ENCODE measurements at places on chromosomes 1 and 21.

DNA sequence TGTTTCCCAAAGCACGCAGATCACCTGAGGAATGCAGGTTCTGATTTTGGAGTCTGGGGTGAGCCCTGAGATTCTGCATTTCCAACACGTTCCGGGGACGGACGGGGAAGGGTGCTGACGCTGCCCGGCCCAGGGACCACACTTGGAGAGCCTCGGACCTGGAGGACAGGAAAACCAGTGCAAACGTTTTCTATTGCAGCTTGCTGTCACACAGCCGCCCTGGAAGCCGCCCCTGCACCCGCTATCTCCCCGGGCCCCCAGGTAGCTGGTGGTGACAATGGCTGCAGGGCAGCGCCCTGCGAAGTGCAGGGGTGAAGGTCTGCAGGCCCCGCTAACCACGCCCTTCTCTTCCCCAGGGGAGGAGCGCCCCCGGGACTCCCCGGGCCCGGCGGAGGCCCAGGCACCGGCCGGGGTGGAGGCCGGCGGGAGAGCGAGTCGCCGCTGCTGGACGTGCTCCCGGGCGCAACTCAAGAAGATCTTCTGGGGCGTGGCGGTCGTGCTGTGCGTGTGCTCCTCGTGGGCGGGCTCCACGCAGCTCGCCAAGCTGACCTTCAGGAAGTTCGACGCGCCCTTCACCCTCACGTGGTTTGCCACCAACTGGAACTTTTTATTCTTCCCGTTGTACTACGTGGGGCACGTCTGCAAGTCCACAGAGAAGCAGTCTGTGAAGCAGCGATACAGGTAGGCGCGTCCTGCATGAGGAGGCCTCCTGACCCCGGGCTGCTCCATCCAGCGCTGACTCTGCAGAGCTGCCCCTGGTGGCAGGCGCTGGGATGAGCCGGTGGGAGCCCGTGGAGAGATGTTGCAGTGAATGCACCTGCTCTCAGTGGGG, 142.0 kb upstream of the COA6 start:
- no peak for DNase-seq

DNA sequence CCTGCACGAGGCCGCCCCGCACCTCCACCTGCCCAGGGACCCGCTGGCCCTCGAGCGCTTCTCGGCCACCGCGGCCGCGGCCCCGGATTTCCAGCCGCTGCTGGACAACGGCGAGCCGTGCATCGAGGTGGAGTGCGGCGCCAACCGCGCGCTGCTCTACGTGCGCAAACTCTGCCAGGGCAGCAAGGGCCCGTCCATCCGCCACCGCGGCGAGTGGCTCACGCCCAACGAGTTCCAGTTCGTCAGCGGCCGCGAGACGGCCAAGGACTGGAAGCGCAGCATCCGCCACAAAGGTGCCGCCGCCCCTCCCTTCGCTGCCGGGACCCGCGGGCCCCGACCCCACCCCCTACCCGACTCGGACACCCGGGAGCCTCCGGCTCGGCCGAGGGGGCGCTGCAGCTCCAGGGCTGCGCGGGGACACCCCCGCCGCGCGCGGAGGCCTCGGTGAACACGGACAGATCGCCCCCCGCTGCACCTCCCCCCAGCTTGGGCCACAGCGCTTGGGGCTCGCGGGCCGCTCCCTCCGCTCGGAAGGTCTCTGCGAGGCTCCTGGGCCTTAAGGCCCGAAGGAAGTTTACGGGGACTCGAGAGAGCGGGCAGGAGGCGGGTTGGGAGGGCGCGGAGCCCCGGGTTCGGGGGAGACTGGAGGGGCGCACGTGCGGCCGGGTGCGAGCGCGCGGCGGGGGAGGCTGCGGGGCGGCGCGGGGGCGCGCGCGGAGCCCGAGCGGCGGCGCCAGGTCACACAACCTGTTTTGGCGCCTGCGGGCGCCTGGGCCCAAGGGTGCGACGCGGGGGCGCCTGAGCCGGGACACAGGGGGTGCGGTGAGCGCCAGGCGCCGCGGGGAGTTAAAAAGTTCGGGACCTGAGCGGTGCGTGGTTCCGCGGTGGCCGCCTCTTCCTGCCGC, 1.2 kb downstream of the SAMD11 start:
- DNase-seq: no peak

- no peak for DNase-seq
Observed at GRCh38 chr1:223393275-223394214, at the start of gene CCDC185. Gene CCDC185 (plus strand): TSS chr1:223393415. CDS start chr1:223393476, 61 bp downstream.

DNA sequence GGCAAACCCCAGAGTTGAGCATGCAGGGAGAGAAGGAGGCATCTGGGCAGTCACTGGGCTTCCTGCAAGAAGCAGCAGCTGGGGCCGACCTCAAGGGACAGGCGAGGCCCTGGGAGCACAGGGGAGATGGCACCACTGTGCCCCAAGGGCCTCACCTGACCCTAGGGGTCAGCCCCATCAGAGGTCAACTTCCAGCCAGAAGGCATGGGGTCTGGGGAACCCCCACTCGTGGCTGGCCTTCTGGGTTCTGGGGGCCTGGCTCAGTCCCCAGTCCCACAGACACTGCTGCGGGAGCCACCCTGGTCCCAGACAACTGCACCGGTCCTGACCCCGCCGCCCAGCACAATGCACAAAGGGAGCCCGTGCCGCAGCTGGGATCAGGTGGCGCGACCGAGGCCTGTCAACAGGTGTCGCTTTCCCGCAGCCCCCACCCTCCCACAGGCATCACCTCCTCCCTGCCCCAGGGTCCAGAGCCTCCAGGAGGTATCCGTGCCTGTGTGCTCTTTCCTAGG, 6.2 kb downstream of the WNT9A start:
- DNase-seq: peak; percentile 5

- DNase-seq: no peak
Observed at GRCh38 chr1:83052865-83053264, 946.1 kb downstream of the TTLL7 start.

DNA sequence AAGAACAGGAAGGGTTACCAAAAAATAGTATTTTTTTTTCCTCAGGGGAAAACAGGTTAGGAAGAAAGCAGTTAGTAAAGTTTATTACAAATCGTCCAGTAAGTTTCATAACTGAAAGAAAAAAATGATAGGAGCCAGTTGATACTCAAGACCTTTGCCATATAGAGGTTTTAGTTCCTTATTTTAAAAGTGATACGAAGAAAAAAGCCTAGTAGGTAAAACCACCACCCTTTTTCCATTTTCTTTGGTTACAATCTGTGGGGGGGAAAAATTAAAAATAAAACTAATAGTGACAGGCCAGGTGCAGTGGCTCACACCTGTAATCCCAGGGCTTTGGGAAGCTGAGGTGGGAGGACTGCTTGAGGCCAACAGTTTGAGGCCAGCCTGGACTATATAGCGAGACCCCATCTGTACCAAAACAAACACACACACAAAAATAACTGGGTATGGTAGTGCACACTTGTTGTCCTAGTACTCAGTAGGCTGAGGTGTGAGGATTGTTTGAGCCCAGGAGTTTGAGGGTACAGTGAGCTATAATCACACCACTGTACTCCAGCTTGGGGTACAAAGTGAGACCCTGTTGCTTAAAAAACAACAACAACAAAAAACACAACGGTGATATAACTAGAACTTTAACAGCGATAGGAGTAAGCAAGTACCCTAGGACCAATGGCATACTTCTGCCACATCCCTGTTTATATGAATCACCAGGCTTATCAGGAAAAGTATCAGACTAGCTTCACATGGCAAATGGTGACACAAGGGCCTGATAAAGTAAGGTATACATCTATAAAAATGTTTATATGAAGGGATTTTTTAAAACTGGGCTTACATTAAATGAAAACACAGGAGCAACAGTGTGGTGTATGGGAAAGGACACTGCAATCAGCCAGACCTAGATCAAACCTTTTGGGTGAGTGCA, 5.4 kb downstream of the TMEM59 start:
- DNase-seq: no peak

DNA sequence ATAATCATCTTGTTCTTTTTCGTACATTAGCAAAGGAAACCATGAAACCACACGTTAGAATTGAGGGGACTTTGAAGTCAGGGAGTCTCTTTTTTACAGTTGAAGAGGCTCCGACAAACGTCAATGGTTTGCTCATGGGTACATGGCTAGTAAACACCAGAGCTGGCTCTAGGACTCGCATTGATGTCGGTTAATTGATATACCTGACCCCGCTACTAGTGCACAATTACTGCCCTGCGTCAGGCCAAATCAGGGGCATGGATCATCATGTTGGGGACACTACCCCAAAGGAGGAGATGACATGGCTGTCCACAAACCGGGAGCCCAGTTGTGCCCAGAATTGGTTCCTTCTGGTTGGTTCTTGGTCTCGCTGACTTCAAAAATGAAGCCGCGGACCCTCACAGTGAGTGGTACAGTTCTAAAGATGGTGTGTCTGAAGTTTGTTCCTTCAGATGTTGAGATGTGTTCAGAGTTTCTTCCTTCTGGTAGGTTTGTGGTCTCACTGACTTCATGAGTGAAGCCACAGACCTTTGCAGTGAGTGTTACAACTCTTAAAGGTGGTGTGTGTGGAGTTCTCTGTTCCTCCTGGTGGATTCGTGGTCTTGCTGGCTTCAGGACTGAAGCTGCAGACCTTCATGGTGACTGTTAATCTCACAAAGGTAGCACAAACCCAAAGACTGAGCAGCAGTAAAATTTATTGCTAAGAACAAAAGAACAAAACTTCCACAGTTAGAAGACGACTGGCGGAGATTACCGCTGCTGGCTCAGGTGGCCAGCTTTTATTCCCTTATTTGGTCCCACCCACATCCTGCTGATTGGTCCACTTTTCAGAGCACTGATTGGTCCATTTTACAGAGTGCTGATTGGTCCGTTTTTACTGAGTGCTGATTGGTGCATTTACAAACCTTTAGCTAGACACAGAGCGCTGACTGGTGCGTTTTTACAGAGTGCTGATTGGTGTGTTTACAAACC, 126.9 kb upstream of the ERRFI1 start:
- DNase-seq: no peak

- DNase-seq: no peak
Observed at GRCh38 chr1:115882913-115883902, 42.3 kb upstream of the NHLH2 start.

DNA sequence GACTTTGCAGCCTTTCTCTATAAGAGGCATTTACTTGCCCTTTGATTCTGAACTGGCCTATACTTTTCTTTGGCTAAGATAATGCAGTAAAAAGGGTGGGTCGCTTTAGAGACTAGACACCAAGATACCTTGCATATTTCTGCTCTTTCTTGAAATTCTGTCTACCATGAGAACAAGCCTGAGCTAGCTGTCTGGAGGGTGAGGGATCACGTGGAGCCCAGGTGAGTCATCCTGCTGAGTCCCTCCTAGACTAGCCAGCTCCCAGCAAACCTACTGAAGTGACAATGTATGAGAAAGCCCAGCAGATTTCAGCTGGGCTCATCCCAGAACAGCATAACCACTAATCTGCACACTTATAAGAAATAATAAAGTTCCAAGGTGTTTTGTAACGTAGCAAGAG, 408.0 kb upstream of the KAZN start:
- no peak for DNase-seq

- DNase-seq: no peak
Observed at GRCh38 chr1:114224196-114224907, 70.7 kb upstream of the SYT6 start.
